ENCODE measurements at places on chromosomes 6 and 20.

DNA sequence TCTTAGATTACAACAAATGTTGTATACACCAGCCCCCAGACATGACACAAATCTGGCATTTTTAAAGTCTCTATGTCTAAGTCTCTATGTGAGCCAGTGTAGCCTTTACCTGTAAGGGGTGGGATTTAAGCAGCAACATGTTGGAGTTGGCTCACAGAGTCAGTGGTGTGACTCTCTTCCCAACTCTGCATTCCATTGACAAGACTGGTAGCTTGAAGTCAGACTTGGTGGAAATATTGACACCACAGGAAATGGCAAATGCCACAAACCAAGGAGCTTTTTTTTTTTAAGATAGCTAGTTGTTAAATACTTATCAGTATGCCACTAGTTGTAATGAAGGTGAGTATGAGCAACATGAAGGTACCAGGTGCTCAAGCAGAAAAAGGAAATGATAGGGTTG lies 103.1 kb upstream of the SMLR1 start:
- DNase-seq, result no peak

DNA sequence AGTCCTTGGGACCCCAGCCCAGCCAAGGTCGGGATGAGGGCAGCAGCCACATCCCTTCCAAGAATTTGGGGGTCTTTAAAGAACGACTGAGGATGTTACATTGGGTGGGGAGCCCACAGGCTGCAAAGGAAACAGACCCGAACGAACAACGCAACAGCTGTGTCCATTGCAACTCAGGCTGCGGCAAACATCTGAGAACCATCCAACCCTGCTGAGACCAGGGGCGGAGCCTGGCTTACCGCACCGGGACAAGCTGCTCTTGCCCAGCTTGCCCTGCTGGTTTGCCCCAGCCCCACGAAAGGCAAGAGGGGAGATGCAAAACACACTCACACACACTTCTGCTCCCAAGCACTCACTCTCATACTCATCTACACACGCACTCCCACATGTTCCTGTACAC lies 21.5 kb upstream of the TAF4 start:
- DNase-seq, result no peak

GRCh38 chr6:3209114-3210023 lies 18.1 kb downstream of the TUBB2B start:
- peak; percentile 93 for DNase-seq

DNA sequence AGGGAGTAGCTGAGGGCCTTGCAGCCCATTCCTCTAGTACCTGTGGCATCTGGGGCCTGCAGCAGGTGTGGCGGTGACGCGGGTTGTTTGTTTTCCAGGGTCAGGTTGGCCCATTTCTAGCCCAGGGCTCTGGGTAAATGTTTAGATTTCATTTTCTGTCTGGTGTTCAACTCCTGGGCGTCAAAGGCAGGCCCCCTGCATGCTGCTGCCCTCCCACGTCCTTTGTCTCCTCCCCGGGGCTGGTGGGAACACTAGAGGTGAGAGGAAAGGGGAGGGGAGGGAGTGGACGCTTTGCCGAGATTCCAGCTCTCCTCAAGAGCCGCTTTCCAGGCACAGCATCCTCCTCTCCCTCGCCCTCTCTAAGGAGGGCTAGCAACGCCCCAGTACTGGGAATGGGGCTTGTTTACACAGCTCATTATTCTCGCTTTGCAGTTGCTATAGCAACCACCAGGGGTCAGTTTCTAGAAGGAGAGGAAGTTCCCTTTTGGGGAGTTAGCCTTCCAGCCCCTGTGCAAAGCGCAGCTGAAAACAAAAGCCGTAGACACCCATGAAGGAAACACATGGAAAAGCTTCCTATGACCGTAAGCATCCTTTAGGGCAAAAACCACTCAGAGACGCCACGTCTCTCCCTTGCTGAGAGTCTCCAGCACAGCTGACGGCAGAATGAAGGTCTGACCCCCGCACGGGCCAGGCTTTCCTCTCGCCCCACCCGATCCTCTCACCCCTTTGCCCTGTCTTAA lies 170.6 kb downstream of the LY86 start:
- peak; percentile 84 for DNase-seq

DNA sequence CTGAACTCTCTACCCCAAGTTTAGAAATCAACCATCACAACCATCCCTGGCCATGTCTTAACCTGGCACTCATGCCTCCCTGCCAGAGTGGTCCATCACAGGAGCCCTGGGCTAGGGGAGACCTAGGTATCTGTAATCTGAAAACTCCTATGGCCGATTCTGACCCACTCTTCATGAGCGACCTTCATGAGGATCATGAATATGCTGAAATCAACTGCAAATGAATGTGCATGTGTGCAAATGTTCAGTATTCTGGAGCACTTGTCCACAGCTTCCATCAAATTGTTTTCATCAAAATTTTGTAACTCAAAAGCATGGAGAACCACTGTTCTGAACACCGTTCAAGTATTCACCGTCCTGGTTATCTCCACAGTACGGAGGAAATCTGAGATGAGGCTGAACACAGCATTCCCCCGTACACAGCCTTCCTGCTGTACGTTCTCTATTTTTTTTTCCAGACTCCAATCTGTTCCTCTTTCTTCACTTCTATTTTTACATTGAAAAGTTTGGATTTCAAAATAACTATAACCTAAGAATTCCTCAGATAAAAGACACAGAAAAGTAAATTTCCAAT lies 17.7 kb downstream of the METTL24 start:
- DNase-seq, result no peak

DNA sequence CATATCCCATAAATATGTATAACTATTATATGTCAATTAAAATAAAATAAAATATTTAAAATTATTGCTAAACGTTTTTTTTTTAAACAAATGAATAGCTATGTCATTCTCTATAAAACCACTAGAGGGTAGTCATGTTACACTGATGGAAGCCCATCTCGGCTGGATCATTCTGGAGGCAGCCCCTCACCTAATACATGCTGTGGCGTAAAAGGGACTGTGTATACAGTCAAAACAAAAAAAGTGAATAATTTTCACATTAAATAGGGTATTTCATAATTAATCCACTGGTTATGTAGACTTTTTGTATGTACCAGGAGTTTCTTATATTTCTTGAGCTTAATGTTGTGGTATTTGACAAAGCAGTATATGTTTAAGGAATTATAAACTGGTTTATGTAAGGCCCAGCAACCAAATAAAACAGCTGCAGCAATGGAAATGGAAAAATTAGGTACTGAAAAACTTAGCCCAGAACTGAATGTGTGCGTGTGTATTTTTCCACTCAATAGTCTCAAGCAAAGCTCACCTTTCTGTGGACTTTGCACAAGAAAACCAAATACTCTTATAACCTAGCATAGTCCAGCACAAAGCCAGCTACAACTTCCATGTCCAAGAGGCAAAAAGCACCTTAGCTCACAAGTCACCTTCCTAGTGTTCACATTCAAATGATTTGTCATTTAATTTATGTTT lies 81.7 kb downstream of the COL9A1 start:
- DNase-seq, result peak; percentile 52

GRCh38 chr6:157600807-157601206 lies 219.8 kb downstream of the ZDHHC14 start:
- no peak for DNase-seq

- DNase-seq, result peak; percentile 33
These were observed 191.0 kb downstream of the TPBG start for GRCh38 chr6:82554666-82555065.

GRCh38 chr6:169099411-169100202 lies 154.0 kb downstream of the THBS2 start:
- DNase-seq, result peak; percentile 62

- DNase-seq, result no peak
These were observed 107.9 kb upstream of the VGLL2 start for GRCh38 chr6:117157448-117157847.

DNA sequence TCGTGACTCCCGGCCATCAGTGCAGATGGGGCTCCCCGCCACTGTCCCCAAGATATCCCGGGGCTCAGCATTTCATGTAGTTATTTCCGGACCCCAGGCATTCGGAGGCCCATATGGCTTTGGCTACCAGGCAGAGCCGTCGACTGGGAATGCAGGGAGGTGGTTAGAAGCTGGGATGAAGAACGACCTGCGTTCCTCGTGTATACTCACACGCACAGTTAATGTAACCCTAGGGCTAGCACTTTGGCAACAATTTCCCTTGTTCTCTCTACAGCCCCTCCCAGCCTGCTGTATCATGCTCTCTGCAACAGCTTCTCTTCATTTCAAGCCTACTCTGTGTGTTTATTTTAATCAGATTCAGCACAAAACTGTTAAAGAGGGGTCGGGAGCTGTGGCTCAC lies 240.4 kb downstream of the MYLK4 start:
- no peak for DNase-seq

- DNase-seq, result no peak
These were observed 228.3 kb upstream of the ECI2 start for GRCh38 chr6:4363656-4364055.

DNA sequence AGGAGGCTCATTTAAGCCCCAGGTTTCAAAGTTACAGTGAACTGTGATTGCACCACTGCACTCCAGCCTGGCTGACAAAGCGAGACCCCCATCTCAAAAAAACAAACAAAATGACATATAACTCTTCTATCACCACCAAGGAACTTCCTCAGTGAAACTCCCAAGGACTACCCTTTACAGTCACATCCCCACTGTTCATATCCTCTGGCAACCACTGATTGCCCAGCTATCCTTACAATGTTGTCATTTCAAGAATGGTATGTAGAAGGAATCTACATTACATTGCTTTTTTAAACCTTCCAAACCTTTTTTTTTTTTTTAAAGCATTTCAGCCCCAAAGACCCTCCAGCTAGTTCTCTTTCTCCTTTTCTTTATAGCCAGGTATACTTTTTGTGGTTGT lies 123.1 kb upstream of the CARMIL1 start:
- DNase-seq, result peak; percentile 31

DNA sequence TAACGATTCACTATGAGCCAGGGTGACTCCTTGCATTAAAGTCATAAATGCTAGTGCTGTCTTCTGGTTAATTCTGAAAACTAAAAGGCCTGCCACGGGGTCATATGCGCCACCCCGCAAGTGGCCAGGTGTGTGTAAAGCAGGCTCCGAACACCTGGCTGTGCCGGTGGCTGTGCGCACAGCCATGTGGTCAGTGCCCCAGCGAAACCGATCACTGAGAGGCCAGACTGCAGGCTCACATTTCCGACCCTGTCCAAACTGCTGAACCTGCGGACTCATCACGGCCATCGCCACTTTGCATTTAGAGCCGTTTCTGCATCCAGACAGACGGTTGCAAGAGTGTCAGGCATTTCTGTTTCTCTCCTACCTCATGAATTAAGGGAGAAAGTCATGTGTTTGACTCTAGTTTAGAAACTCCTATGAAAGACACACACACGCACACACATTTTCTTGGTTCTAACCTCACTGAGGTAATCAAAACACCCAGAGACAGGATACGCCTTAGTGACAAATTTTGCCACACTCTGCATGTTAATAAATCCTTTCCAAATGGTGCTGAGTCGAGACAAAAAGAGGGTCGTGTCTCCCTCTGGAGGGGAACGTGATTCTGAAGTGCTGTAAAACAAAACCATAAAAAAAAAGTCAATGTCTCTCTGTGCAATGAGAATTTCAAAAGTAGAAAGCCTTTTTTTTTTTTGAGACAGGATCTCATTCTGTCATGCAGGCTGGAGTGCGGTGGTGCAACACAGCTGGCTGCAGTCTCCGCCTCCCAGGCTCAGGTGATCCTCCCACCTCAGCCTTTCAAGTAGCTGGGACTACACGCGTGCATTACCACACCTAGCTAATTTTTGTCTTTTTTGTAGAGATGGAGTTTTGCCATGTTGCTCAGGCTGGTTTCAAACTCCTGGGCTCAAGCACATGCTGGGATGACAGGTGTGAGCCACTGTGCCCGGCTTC lies 31.0 kb upstream of the TCFL5 start:
- DNase-seq, result no peak

GRCh38 chr6:105994118-105994590 lies 92.0 kb upstream of the PRDM1 start:
- DNase-seq, result peak; percentile 19
